ENCODE measurements at places on chromosomes 3 and 15. TPM values are rescaled to one million over a fixed set of nuclear protein-coding genes. Genes with fewer than 3 reads are reported as not detected.

RPL29 gene
- total RNA-seq, result 782 TPM

NEDD4 gene
- 48.0 TPM for total RNA-seq

KCNMB2 gene
- not detected for total RNA-seq

DNA sequence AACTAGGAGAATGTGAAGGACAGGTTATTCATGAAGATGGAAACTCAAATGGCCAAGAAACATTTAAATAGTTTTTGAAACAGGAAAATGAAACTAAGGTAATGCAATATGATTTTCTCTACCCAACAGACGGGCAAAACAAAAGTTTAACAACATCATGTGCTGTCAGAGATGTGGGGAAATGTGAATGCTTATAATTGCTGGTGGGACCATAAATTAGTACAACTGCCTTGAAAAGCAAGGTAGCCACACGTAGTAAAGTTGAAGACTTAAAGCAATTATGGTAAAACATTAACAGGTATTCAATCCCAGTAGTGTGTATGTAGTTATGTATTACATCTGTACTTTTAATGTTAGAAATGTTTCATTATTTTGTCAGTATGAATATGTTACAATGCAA is 57.0 kb upstream of the C3orf80 start:
- DNase-seq, result no peak

DNA sequence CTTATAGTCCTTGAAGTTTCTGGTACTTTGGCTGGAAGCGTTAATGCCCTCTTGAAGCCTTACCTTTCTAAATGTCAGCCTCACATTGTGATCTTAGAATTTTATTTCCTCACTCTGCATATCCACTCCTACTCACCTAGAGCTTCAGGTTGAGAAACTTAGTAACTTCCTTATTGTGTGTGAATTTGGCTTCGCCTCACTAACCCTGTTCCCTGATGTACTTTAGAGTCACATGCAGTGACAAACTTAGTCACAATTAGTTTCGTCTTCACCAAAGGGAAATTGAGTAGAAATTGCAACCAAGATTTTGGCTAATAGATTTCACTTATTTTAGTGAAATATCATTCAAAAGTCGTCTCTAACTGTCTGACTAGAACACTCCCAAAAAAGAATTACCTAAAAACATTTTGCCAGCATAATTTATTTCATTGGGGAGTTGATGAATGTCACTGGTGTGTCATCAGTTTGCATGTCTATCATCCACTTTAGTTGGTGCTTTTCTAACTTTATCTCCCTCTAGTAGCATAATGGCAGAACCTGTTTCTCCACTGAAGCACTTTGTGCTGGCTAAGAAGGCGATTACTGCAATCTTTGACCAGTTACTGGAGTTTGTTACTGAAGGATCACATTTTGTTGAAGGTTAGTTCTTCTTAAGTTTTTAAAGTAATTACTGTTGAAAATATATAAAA is 960 bp downstream of the MFN1 start:
- DNase-seq, result no peak

Data from Calu3 (cell line).